ENCODE measurements at places on chromosomes 7 and 10.

DNA sequence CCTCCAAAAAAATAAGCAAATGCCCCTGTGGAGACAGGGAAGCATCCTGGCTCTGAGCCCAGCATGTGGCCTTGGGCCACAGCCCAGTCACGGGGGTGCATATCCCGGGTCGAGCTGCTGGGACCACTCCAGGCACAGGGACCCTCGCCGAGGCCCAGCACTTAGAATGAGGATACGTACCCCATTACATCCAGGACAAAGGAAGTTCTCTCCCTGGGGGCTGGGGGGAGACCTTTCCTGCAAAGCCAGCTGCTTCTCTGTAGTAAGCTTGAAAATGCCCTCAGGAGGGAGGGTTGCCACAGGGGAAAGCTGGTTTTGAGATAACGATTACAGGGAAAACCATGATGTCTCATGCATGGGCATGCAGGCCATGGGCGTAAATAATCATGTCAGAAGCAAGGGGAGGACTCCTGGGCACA is 75.5 kb downstream of the HIPK2 start:
- peak; percentile 50 for DNase-seq

DNA sequence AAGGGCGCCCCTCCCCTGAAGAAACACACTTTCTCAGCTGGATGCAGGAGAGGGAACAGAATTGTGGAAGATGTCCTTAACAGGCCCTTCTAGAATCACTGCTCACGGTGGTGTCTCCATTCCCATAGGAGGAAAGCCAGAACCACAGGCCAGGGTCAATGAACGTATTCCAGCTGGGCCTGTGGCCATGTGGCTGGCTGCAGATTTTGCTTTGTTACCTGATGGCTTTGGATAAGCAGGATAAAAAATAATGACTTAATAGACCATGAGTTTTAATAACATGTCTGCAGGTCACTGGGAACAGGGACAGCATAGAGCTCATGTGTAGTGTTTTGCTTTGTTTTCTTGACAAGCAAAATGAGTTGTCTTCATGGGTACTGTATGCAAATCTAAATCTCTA is 210.3 kb downstream of the TRIL start:
- no peak for DNase-seq

DNA sequence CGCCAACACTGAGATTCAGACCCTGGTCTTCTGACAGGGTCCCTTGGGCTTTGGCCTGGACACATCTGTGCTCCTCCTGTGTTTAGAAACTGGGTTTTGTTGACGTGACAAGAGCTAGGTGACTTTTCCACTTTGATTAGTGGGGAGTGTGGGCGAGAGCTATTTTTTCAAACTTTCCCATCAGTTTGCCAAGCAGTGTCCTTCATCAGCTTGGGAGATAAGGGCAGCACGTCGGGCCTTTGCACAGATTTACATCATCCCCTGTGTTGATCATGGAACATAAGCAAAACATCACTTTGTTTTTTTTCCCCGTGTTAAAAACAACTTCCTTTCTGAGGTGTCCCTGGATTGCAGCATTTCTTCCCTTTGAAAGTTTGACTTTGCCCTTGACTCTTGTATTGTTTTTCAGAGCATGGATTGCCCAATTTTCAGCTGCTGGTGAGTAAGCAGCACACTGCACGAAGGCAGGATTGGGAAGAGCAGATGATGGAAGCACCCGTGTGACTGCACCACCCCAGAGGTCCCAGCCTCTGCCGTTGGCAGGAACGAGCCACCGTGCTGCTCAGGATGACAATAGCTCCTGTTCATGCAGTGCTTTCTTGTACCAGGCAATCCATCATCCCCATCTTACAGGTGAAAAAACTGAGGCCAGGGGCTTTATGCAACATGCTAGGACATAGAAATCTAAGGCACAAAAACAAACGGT is 6.4 kb upstream of the IGFBP1 start:
- DNase-seq: no peak

GRCh38 chr7:111784296-111784695 is 222.0 kb upstream of the IMMP2L start:
- DNase-seq: no peak

DNA sequence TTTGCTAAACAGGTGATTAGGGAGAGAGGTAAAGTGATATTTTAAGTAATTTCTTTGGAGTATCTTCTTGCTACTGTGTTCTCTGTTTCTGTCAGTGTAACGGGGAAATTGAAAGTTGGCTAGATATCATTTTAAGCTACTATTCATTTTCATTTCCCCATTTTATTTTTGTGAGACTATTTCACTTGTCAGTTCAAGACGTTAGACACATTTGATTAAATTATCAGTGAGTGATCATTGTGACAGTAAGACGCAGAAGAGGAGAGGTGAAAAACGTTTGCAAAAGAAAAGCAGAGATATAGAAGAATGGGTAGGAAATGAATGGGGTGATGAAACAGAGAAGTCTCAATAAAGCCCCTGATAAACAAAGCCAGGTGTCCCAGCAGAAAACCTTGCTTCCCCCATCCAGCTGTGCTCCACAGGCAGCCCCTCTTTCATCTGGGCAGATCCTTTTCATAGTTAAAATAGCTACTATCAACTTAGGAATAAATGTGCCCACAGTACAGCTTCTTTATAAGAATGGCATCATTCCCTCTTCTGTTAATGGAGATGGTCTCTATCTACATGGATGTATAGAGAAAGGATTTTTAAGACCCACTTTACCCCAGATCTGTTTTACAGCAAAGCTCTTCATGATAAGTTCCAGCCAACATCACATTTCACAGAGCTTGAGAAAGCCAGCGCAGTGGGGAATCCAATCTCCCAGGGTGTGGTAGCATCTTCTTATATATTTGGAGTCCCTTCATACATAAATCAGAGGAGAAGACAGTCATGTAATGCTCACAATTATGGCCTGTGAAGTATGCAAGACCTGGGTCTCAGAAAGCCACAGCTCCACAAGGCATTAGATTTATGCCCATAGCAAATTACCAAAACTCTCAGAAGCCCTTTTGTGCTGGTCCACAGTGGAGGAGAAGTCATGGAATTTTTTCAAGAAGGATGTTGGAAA is 138.1 kb upstream of the ITGB1 start:
- no peak for DNase-seq

DNA sequence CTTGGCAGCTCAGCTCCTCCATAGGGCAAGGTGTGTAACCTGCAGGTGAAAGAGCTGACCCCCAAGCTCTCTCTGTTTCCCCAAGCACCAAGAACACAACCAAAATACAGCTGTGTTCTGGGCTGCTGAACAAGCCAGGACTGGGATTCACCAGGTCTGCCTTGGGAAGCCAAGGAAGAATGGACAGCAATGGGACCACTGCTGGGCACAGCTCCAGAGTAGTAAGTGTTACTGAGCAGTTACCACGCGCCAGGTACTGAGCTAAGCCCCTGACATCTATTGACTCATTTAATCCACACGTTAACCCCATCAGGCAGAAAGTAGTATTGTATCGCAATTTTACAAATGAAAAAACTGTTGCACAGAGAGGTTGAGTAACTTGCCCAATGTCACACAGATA is 168.3 kb downstream of the GRID1 start:
- no peak for DNase-seq

DNA sequence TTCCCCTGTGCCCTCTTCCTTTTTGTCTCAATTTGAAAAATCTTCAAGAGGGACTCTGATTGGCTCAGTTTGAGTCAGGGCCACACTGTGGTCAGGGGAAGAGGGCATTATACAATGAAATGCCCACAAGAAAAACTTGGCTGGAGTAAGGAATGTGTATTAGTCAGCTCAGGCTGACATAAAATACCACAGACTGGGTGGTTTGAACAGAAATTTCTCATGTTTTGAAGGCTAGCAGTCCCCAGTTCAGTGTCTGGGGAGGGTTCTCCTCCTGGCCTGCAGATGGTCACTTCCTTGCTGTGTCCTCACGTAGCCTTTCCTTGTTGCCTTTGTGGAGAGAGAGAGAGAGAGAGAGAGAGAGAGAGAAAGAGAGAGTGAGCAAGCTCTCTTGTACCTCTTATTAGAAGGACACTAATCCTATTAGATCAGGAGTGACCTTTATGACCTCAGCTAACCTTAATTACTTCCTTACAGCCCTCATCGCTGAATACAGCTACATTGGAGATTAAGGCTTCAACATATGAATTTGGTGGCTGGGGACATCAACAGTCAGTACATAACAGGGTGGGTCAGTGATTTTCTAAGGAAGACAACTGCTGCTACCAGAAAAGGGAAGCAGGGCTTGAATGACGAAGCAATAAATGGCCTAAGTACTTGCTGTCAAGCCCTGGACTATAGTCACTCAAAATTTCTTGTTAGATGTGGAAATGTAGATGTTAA is 25.8 kb upstream of the FAM13C start:
- no peak for DNase-seq

- no peak for DNase-seq
Observed at GRCh38 chr10:80938903-80939302, 401.2 kb downstream of the SH2D4B start.

DNA sequence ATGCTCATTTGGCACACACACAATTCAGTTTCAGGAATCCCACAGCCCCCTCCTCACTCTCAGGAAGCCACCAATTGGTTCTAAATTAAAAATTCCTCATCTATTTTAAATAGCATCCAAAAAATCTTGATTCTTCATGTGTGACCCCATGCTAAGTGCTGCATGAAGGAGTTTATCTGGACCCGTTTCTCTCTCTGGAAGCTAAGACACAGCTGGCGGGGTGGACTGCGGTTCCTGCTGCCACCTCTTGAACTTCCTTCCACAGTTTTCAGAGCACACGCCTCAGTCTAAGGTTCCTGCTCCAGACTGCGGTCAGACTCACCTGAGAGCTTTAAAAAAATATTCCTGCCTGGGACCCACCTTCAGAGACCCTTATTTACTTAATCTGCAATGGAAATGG is 34.5 kb downstream of the LYZL1 start:
- no peak for DNase-seq

DNA sequence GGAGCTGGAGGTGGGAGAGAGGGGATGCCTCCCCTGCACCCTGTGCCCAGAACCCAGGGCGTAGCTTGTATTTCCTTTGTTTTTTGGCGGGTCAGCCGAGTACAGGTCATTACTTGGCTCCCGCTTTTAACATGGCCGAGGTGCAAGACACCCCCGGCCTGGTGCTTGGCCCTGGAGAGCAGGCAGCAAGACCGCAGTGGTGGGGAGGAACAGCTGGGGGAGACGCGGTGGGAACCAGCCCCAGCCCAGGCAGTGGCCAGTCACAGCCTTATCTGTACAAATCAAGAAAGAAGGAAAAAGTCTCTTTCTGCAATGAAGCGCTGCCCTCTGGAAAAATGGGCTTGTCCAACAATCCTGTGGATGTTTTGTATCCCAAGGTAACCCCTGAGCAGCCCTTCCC is 99.1 kb downstream of the TAX1BP1 start:
- DNase-seq: no peak

GRCh38 chr10:71233482-71233892 is 21.1 kb downstream of the UNC5B start:
- DNase-seq: no peak

GRCh38 chr10:61000769-61001730 is 57.1 kb upstream of the RHOBTB1 start:
- DNase-seq: peak; percentile 13

DNA sequence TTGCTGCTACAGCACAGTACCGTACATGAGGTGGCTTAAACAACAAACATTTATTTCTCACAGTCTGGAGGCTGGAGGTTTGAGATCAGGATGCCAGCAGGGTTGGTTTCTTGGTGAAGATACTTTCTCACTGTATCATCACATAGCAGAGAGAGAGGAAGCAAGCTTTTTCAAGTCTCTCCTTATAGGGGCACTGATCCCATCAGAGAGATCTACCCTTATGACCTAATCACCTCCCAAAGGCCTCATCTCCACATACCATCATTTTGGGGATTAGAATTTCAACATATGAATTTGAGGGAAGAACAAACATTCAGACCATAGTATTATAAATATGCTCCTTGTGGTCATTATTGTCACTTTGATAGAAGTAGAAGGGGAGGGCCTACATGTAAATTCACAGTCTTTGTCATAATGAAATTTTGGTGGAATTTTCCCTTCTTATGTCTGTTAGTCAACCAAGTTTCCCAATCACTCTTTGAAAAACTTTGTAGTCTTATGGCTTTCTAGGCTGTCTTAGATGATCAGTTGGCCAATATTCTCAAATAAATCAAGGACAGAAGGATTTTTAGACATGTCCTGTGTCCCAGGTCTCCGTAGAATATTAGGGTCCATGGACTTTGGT is 606.2 kb downstream of the LRMDA start:
- no peak for DNase-seq

Data from NCI-H2081 (cell line).